Cerebellum (tissue), 4 donors: ENCODE measurements at places on chromosomes 2 and 18. TPM values are rescaled to one million over a fixed set of nuclear protein-coding genes. Genes with fewer than 3 reads are reported as not detected.
A peak's percentile ranks its signal among the peaks of the same experiment; 100 is the strongest.

DNA sequence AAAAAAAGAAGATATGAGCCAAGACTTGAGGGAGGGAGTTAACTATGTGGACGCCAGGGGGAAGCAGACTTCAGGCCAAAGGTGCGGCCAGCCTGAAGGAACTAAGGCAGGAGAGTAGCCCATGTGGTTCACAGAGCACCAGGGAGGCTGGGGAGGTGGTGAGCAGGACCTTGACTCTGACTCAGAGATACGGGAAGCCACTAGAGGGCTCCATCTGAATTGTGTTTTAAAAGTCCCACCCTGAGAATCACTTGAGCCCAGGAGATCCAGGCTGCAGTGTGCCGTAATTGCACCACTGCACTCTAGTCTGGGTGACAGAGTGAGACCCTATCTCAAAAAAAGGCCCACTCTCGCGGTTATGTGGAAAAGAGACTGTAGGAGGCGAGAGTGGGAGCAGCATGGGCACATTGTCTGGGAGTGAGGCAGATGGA lies 12.3 kb downstream of the CEP192 start:
- peak; percentile 9 for DNase-seq

GRCh38 chr18:63107171-63107845 lies 212.3 kb downstream of the BCL2 start:
- no peak for DNase-seq

DNA sequence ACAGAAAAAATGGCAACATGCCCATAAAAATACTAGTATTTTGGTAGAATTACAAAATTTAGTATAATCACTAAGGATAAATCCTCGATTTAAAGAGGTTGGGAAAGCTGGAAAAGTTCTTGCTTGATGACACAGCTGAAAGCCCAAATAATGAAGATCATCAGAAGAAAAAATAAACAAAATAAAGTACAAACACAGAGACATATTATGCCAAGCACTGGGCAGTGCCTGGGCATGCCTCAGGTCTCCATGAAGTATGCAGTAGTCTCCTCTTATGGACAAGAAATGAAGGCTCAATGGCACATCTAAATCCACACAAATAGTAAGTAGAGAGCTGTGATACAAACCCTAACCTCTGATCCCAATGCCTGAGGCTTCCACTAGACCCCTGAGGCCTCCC lies 57.7 kb downstream of the RNU4ATAC start:
- DNase-seq: no peak

Gene C1GALT1C1L
- total RNA-seq: 0.27 TPM

Gene MERTK
- total RNA-seq: 6.4 TPM

DNA sequence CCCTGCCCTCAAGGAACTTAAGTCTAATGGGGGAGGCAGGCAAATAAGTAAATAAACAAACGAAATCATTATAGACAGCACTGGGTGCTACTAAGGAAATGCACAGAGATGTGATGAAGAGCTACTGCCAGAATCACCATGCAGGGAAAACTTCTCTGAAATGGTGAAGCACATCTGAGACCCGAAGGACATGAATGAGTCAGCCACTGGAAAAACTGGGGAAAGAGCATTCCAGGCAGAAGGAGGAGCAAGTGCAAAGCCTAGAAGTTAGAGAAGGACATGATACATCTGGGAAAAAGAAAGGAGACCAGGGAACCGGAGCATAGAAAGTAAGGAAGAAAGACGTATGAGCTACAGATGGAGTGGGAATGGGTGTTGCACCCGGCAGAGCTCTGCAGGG lies 56.8 kb downstream of the TGFA start:
- no peak for DNase-seq

DNA sequence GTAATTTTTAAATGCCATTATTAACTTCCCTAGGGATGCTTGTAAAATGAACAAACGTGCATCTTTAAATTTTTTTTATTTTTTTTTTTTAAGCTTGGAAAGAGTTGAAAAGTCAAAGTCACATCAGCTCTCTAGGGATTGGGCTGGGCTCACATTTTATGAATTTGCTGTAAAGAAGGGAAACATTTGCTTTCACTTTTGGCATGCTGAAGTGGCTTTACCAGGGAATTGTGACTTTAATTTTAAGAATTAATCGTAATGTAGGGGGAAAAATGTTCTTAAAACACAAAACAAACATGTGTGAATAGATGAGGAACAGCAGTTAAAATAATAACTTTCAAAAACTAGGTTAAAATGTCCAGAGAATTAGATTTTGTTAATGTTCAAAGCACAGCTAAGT lies 123.0 kb downstream of the AGAP1 start:
- no peak for DNase-seq

Gene ALPI
- total RNA-seq: not detected

Gene CLEC4F
- total RNA-seq: not detected

DNA sequence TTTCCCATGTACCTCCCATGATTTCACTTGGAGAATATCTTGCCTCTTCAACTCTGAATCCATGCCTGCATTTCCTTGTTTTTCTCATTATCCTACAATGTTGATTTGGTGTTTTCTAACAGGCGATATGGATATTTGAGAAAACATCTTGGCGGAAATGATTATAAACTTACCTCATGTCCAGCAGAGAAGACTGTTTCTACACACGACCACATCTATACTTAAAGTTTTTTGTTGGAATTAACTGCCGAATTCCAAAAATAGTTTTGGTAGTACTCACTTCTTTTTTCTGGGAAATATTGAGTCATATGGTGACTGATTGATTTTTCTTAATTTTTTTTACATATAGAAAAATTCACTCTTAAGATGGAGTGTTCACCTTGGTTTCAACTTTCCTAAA lies 41.4 kb upstream of the TMEFF2 start:
- no peak for DNase-seq

DNA sequence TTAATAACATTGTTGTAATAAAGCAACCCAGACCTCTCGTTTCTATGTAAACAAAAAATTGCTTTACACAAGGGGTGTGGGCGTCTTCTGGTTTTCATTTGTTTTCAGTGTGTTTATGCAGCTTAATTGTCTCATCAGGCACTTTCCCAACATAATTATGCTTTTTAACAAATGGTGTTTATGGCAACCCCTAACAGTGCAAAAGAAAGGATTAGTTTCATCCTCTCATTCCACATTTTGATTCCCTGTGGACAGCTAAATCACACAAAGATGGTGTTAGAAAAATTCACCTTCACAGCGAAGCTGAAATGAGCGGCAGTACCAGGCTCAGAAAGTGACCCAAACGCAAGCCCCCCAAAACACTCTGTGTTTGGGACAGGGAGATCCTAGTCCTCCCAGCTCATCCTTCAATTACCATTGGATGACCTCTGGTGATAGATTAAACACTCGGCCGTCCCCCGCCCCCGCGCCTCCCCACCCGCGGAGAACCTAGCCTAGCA lies 724 bp downstream of the FTCDNL1 start:
- DNase-seq: no peak

- no peak for DNase-seq
These were observed 153.2 kb upstream of the MYO3B start for GRCh38 chr2:170024721-170025120.

Gene FAHD2A
- total RNA-seq: 31.4 TPM

Gene PCARE
- 1.5 TPM for total RNA-seq

DNA sequence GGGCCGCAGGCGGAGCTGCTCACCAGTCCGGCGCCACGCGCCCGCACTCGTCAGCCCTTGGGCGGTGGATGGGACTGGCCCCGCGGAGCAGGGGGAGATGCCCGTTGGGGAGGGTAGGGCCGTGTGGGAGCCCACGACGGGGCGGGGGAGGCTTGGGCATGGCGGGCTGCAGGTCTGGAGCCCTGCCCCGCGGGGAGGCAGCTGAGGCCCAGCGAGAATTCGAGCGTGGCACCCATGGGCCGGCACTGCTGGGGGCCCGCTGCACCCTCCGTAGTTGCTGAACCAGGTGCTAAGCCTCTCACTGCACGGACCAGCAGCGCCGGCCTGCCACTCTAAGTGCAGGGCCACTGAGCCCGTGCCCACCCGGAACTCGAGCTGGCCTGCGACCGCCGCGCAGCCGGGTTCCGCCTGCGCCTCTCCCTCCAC lies 182.4 kb upstream of the ERBB4 start:
- DNase-seq: no peak
